ENCODE measurements at places on chromosomes 11 and 22.

DNA sequence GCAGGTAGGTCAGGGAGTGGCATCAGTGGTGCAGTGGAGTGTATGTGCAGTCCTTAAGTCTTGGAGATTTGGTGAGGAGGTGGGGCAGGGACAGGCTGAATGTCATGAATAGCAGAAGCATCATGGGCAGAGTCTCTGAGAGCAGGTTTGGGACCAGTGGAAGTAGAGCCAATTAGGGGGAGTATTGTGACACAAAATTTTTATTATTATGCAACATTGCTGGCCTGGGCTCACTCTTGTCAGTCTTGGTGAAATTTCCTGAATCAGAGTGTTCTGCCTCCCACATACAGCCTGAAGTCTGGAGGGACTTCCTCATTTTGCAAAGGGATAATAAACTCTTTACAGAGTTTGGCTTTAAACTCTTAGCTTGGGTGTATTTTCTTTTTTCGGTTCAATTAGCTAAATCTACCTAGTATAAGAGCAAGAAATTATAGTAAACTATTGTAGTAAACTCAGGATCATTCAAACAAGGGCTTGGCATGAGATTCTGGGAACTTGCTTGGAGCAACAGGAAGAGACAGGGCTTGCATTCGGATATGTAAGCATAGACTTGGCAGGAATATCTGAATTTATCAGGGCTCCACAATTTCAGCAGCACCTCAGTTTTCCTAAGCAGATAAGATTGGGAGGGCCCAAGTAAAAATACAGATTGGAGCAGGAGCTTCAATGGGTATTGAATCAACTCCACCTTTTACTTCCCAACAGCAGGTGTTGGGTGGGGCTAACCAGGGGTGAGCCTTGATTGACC is 67.7 kb downstream of the FDX1 start:
- no peak for DNase-seq

DNA sequence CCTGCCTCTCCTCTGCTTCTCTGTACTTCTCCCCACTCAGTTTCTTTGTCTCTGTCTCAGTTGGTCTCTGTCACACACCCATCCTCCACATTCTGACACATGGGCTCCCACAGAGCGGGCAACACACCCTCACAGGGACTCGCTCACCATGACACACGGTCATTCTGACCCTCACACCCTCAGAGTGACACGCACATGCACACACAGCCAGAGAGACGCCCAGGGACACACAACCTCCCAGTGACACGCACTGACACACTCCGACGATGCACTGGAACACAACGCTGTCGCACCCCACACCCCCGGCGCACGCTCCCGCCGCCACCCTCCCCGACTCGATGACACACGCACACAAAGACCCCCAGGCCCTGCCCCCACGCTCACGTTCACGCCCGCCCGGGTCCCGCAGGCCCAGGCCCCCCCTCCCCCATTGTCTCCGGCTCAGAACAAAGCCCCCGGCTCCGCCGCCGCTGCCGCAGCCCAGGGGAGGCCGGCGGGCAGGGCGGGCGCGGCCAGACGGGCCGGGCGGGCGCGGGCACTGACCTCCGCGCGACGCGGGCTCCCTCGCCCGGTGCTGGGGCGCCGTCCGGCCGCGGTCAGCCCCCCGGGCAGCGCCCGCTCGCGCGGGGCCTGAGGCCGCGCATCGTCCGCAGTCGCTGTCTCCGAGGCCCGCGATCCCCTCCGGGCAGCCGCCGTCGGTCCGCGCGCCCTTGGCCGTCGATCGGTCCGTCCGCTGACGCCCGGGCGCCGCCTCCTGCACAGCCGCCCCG is 404 bp downstream of the DCHS1 start:
- DNase-seq, result no peak

GRCh38 chr11:9972989-9973388 is 309.1 kb downstream of the SWAP70 start:
- DNase-seq, result peak; percentile 7

- DNase-seq, result no peak
These were observed 52.2 kb downstream of the IRAG1 start for GRCh38 chr11:10641177-10641911.

DNA sequence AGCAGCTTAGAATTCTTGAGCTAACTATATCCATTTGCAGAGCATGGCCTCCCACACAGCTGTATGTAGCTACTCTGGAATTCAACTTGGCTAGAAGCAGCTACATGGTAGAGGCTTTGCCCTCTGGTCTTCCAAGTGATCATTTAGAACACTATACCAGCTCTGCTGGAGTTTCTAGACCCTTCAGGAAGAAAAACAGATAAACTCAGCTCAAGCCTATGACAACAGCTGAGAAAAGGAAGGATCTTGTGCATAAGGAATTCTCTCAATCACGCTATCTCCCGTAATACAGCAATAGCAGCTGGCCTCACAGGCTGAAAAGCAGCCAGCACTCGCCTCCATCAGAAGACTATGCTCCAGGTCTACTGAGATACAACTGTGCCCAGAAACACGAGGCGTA is 50.6 kb upstream of the APOA1 start:
- no peak for DNase-seq

GRCh38 chr11:109597336-109597735 is 175.3 kb downstream of the C11orf87 start:
- no peak for DNase-seq

- DNase-seq, result no peak
These were observed 77.0 kb downstream of the RPS6KA4 start for GRCh38 chr11:64436000-64436399.

DNA sequence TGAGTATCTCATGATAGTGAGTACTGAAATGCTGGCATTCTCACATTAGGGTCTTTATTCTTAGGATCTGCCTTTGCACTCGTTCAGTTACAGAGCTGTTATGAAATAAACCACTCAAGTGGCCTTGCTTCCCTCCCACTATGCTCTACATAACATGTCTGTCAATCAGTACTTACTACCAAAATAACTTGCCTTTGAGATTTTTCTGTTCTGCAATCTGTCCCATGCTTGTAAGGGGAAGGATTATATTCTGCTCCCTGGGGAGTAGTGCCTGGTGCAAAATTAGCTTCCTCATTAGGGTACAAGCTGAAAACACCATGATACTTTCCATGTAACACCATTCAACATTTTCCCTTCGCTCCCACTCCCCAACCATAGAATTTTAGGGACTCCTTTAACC is 1.9 kb upstream of the GRAP2 start:
- no peak for DNase-seq

- DNase-seq, result no peak
These were observed 822.1 kb downstream of the BRD1 start for GRCh38 chr22:49005557-49005956.

DNA sequence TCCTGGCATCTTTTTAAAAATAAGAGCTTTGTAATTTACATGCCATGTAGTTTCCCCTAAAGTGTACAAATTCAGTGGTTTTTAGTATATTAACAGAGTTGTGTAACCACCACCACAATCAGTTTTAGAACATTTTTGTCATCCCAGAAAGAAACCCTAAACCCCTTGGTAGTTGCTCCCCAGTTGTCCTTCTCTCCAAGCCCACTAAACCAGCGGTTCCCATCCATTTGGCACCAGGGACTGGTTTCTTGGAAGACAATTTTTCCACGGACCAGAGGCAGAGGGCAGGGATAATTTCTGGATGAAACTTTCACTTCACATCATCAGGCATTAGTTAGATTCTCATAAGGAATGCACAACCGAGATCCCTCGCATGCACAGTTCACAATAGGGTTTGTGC is 22.6 kb downstream of the CABIN1 start:
- no peak for DNase-seq

GRCh38 chr11:20035701-20036601 is 124.3 kb downstream of the DBX1 start:
- peak; percentile 65 for DNase-seq

Measured in NCI-H1092 (cell line).